Kidney (tissue), 22 donors: ENCODE measurements at places on chromosomes 5 and 9.

GRCh38 chr5:28808967-28809810 is 1770.8 kb upstream of the CDH9 start:
- no peak for DNase-seq

GRCh38 chr9:133943036-133943780 is 48.9 kb downstream of the VAV2 start:
- DNase-seq, result no peak

DNA sequence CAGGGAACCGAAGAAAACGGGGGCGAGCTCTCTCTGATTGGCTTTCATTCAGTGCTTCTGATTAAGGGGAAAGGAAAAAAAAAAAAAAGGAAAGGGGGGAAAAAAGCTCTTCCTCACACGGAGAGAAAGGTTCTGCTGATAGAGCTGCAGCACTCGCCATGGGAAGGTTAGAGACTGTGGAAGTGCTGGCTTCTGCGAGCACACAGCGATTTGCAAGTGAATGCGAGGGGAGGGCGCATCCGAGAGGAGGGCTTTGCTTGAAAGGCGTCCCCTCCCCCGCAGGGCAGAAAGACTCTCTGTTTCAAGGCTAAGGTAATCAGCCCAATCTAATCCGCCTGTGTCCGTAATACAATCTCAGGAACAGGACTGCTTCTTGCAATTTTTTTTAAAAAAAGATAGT is at the start of gene CDH10:
Gene CDH10, minus strand, starts transcription at position 218 of the 400 bp plus-strand sequence. CDS start 51,488 bp downstream, outside the sequence.
- DNase-seq, result no peak

GRCh38 chr5:80318212-80318611 is 1.6 kb upstream of the SPZ1 start:
- DNase-seq, result no peak

DNA sequence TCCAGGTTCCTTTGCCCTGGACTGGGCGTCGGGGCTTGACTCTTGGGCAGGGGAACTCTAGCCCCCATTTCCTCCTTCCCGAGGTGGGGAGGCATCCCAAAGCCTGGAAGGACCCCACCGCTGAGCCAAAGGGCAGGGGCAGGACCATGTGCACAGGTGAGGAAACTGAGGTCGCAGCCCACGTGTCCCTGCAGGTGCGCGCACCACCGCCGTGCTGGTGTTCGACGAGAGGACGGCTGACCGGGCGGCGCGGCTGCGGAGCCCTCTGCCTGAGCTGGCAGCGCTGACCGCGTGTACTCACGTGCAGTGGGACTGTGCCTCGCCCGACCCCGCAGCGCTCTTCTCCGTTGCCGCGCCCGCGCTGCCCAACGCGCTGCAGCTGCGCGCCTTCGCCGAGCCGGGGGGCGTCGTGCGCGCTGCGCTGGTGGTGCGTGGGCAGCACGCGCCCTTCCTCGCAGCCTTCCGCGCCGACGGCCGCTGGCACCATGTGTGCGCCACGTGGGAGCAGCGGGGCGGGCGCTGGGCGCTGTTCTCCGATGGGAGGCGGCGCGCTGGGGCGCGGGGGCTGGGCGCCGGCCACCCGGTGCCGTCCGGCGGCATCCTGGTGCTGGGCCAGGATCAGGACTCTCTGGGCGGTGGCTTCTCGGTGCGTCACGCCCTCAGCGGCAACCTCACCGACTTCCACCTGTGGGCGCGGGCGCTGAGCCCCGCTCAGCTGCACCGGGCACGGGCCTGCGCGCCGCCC is 2.8 kb downstream of the ADGRD2 start:
- no peak for DNase-seq

GRCh38 chr9:137685035-137685740 is 66.4 kb downstream of the EHMT1 start:
- no peak for DNase-seq

DNA sequence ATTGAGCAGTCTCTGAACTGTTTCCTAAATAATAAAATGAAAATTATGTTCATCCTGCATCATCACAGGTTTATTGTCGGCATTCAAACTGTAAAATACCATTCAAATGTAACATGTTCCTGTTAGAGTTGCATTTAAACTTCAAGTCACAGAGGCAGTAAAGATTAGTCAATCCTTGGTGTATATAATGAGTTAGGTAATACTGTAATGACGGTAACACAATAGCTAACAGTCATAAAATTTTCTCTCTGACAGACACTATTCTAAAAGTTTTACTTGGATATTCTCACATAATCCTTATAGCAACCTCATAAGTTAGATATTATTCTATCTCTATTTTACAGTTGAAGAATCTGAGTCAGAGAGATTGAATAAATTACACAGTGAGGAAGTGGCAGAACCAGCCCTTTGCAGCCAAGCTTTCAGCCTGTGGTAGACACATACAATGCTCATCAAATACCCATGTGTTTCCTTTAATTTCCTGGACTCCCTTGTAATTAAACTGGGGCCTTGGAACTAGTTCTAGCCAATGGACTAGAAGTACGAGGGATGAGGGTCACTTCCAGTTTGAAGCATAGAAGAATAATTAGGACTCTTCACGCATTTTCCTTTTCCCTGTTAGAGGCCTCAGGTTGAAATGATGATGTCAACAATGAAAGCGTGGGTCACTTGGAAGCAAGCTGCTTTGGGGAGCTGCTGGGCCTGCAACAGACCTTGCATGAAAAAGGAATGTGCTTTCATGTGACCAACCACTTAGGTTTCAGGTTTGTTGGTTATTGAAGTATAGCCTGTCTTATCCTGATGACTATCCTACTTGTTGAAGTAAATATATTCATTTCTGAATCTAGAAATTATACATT is 12.3 kb upstream of the CAST start:
- peak; percentile 31 for DNase-seq

GRCh38 chr9:99488131-99489059 is 266.3 kb downstream of the SEC61B start:
- no peak for DNase-seq

- no peak for DNase-seq
Observed at GRCh38 chr5:1974501-1975405, 92.0 kb upstream of the IRX4 start.

- DNase-seq, result peak; percentile 21
Observed at GRCh38 chr9:116154976-116155697, 1.5 kb downstream of the PAPPA start.

DNA sequence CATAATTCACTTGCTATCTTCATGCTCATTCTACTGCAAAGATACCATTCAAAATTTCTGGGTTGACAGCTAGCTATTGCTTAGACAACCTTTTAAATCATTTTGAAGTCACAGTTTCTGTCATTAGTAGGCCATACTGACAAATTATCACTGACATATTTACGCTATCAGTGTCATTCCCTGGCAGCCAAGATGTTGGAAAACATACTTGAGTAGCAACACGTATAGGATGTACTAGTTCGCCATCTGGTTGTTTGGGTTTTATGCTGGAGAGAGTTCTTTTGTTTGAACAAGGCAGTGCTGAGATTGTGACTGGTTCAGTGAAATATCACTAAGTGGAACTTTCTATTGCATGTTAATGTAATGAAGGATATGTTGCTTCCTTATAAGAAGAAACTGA is 621.9 kb downstream of the DTWD2 start:
- DNase-seq, result no peak

DNA sequence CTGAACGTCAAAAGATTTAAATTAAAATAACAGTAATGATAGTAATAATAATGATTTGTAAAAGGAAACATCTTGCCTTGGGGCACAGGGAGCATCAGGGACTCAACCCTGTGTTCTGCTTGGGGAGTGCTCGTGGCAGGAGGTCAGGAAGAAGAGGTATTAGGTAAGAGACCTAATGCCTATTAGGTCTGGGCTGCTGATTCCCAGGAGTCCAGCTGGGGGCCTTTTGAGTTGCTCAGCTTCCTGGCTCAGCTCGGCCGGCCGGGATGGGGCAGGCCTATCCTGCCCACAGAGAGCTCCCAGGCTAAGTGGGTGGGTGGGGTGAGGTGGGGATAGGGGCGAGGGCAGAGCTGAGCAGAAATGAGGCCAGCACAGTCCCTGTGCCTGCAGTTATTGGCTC is 17.5 kb downstream of the LMX1B start:
- no peak for DNase-seq

- no peak for DNase-seq
Observed at GRCh38 chr5:39137819-39138451, 63.7 kb upstream of the RICTOR start.

GRCh38 chr9:7154650-7155049 is 396.9 kb downstream of the KDM4C start:
- DNase-seq, result no peak

GRCh38 chr5:126394211-126394788 is 28.9 kb upstream of the GRAMD2B start:
- no peak for DNase-seq

DNA sequence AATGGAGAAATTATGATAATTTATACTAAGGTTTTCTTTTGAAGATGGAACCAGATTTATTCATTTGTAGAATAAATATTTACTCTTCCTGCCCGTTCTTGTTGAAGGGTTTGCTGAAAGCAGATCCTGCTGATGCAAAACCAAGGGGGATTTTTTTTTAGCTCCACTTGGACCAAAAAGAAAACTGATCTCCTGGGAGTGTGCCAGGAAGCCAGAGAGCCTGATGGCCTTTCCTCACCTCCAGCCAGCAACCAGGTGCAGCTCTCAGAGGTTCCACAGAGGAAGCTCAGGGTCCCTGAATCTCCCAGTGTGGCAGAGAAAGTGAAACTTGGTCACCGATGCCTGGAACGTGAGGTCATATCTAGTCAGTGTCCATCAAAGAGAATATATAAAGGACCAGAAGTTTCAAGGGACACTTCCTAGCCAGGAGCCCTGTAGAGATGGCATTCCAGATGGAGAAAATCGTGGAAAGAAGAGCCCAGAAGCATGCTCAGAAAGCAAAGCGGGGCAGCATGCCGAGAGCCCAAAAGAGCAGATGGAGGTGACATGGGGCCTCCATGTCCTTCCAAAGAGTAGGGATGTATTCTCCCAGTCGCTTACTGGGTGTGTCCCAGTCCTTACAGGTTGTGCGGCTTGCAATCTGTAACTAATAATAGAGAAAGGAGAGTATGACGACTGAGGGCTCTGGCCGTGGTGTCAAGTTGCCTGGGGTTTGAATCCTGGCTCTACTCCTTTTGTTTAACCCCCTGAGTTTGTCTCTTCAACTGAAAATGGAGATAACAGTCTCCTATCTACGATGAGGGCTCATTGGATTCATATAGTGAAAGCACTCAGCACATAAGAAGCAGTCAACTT is 12.2 kb downstream of the AFAP1L1 start:
- no peak for DNase-seq

- DNase-seq, result no peak
Observed at GRCh38 chr5:125698420-125698819, 724.8 kb upstream of the GRAMD2B start.

DNA sequence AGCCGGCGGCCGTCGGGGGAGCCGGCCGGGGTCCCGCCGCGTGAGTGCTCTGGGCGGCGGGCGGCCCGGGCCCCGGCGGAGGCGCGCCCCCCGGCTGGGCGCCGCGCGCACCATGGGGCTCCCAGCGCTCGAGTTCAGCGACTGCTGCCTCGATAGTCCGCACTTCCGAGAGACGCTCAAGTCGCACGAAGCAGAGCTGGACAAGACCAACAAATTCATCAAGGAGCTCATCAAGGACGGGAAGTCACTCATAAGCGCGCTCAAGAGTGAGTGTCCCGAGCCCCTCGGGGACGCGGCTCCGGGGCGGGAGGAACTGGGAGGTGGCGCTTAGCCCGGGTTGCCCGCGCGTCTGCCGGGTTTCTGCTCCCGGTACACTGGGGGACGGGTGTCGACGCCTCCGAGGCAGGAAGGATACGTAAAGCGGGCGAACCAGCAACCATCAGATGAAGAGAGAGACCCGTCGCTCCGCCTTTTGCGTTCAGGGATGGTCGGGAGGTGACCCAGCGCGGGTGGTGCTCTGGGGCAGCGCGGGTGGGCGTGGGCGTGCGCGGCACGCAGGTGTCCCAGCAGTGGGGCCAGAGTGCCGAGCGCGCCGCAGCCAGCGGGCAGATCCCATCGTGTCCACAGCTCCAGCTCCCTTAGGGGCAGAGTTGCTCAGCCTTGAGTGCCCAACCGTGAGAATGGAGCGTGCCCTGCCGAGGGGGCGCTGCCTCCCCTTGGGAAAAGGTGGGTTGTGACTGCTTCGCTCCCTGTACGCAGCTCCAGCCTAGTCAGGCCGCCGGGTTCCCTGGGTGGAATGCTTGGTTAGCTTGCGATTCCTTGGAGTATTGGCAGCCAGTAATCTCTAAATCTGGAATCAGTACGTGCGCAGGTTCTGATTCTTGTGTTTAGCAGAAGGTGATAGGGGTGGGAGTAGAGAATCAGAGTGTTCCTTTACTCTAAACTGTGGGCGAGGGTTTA is 753 bp downstream of the ARHGAP26 start:
- peak; percentile 78 for DNase-seq

- DNase-seq, result no peak
Observed at GRCh38 chr9:18056993-18057369, 417.0 kb upstream of the ADAMTSL1 start.

- no peak for DNase-seq
Observed at GRCh38 chr9:135776893-135777622, 75.1 kb downstream of the KCNT1 start.

- no peak for DNase-seq
Observed at GRCh38 chr5:72408127-72408526, 88.0 kb downstream of the PTCD2 start.

GRCh38 chr9:656926-657568 is 184.4 kb upstream of the DMRT1 start:
- DNase-seq, result no peak

DNA sequence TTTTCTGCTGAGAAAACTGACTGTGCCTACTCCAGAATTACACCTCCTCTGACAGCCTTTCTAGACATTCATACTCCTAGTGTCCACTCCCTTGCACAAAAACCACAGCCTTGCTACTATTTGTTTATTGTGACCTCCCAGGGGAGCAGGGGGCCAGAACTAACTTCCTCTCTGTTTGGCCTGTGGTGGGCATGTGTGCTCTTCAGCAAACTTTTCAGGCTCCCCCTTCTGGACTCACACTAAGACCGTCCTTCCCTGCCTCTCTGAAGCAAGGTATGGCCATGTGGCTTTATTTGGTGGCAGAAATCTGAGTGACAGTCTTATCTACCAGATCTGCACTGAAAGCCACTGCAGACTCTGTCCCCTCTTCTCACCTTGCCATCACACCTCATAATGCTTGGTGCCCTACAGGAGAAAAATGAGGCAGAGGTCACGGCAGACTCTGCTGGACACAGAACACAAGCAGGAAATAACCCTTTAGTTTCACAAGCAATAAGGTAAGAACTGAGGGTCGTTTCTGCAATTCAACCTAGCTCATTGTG is 28.2 kb downstream of the LIFR start:
- DNase-seq, result no peak

GRCh38 chr5:176742246-176743105 is 67.9 kb upstream of the UNC5A start:
- no peak for DNase-seq

GRCh38 chr5:31751610-31752009 is 112.7 kb downstream of the PDZD2 start:
- DNase-seq, result no peak

GRCh38 chr9:124210697-124211096 is 47.1 kb upstream of the NEK6 start:
- DNase-seq, result no peak
